ENCODE measurements at places on chromosomes 16 and 17.

DNA sequence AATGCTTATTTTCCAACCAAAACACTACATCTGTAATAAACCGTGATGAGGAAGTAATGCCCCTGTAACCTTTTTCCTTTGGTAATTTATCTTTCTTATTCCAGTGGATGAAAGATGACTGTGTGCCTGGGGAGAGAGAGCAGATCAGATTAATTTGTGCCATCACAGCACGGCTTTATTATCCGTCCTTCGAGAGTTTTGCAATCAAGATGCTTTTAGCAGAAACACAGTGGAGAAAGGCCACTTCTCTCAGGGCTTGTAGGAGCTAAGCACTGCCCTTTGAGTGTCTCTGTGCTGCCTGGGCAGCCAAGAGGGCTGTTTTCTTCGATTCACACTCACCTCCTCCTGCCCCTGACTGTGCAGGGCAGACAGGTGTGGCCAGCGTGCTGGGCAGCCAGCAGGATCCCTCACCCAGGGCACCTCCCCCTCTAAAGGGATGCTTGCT is 190.2 kb downstream of the PRKCA start:
- no peak for DNase-seq

DNA sequence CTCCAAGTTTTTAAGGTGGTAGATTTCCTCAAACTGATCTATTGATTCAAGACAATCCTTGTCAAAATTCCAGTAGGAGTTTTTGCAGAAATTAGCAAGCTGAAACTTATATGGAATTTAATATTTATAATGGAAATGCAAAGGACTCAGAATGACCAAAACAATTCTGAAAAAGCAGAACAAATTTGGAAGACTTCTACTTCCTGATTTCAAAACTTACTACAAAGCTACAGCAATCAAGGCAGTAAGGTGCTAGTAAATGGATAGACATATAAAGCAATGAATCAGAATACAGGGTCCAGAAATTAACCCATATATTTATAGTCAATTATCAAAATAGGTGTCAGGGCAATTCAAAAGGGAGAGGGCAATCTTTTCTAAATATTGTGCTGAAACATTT is 11.8 kb upstream of the IL21R start:
- DNase-seq = no peak

DNA sequence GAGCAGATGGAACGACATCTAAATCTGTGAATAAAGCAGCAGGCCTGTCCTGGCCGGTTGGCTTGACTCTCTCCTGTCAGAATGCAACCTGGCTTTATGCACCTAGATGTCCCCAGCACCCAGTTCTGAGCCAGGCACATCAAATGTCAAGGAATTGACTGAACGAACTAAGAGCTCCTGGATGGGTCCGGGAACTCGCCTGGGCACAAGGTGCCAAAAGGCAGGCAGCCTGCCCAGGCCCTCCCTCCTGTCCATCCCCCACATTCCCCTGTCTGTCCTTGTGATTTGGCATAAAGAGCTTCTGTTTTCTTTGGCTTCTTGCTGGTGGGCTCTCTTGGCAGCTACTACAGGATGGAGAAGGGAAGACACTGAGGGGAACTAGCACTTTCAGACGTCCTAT is 4.1 kb upstream of the RSAD1 start:
- no peak for DNase-seq

DNA sequence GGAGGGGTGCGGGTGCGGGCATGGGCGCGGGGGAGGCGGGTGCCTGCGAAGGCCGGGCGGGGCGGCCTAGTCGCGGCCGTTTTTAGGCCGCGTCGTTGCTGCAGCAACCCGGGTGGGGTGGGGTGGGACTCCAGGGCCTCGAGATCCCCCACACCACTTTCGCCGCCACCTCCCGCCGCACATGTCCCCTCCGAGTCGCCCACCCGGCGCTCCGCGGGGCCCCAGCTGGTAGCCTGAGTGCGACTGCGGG is 11.3 kb downstream of the TBX2 start:
- DNase-seq = no peak

GRCh38 chr16:77724174-77724573 is 1.9 kb downstream of the NUDT7 start:
- DNase-seq = no peak

DNA sequence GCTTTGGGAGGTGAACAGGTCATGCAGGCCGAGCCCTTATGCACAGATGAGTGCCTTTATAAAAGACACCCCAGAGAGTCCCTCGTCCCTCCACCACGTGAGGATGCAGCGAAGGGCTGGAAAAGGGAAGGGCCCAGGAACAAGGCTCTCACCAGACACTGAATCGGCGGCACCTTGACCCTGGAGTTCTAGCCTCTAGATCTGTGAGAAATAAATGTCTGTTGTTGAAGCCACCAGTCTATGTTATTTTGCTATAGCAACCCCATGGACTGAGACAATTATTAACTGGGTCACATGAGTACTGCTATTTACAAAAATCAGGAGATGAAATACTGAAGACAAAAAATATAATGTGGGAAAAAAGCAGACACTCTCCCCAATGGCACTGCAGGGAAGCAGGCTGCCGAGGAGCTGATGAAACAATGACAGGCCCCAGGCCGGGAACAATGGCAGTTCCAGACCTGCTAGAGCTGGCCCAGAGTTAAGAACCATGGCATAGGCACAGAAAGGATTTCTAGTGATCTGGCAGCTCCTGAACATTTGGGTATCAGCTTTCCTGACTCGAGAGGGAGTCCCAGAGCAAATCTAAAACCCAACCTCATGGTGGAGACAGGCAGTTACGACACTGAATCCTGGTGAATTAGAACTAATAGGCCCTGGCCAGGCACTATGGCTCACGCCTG is 17.8 kb upstream of the GGA2 start:
- DNase-seq = no peak

DNA sequence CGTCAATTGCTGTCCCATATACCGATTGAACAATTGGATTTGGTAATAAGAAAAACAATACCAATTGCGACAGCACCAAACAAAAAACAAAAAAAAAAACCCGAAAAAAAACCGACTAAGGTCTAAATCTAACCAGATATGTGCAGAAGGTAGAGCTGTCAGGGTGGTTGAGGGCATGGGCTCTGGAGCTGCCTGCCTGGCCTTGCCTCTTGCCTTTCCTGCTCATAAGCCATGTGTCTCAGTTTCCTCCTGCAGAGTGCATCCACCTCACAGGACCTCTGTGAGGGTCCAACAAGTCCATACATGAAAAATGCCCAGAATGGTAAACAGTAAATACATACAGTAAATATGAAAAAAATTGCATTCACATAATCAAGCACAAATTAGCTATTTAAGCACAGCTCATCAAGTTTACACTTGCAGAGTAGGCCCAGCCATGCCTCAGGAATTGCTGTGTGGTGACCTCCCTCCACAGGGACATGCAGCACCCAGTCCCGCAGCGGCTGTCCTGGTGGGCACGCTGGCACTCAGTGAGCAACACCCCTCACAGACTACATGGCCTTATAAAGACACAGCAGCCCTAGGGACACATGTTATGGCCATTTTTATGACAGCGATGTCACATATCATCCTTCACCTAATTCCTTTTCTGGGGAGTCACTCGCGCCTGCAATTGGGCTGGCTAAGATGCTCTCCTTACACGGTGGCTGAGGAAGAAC is 17.9 kb downstream of the TBC1D28 start:
- no peak for DNase-seq

DNA sequence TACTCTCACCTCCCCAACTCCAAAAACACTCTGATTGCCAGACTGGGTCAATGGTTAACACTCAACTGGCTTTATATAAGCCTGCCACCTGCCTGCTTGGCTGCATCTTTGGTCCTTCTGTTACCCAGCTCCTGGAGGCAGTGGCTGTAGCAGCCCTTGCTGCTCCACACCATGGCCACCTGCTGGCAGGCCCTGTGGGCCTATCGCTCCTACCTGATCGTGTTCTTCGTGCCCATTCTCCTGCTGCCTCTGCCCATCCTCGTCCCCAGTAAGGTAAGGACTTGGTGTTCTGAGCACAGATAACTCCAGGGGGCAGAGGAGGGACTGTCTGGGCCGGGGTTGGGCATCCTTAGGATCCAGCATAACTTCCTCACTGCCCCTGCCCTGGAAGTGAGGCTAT is at the start of gene SLC13A2:
SLC13A2 (plus strand) TSS at position 103 of the 400 bp plus-strand sequence; CDS start at position 172, 69 bp downstream.
- DNase-seq = no peak

DNA sequence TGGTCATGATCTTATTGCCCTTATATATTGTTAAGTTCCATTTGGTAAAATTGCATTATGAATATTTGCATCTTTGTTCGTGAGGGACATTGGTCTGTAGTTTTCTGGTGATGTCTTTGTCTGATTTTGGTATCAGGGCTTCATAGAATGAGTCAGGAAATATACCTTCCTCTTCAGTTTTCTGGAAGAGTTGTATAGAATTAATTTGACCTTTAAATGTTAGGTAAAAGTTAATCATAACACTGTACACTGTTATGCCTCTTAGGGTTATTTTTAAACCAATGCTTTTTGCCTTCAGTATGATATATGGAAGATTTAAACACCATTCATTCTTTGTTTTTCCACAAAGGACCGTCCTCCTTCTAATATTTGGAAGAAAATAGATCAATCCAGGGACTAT is 180.0 kb downstream of the CHD9 start:
- no peak for DNase-seq

GRCh38 chr17:41308251-41308917 is 725 bp downstream of the KRTAP16-1 start:
- DNase-seq = peak; percentile 23

GRCh38 chr17:807523-808294 is 25.6 kb downstream of the MRM3 start:
- DNase-seq = no peak

DNA sequence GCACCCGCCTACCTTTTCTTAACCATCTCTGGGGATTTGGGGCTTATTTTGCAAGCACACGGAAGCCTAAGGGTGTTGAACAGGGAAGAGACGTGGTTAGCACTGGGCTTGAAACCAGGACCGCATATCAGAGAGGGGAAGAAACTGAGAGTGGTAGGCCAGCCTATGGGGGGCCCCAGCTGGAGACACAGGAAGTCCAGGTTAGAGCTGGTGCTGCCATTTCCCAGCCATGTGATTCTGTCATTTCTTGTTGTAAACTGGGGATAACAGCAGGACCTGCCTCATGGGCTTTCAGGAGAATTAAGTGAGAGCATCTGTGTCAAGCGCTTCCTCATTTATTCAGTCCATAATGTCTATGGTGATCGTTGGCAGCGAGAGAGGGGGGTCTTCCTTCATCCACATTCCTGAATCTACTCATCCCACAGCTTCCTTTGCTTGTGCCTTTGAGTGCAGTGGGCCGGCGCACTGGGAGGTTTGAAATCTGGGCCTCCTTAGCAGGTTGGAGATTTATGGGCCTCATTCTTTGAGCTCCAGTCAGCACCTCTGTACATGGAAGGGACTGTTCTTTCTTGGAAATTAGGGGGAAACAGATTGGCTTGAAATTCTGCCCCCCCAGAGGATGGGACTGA is 20.1 kb downstream of the NKD1 start:
- DNase-seq = no peak

GRCh38 chr16:19348578-19349315 is 63.2 kb downstream of the CLEC19A start:
- no peak for DNase-seq

GRCh38 chr17:1783271-1783670 is 21.4 kb downstream of the SERPINF1 start:
- no peak for DNase-seq

- DNase-seq = no peak
Measured at GRCh38 chr17:13120864-13121263, 103.0 kb upstream of the ELAC2 start.

DNA sequence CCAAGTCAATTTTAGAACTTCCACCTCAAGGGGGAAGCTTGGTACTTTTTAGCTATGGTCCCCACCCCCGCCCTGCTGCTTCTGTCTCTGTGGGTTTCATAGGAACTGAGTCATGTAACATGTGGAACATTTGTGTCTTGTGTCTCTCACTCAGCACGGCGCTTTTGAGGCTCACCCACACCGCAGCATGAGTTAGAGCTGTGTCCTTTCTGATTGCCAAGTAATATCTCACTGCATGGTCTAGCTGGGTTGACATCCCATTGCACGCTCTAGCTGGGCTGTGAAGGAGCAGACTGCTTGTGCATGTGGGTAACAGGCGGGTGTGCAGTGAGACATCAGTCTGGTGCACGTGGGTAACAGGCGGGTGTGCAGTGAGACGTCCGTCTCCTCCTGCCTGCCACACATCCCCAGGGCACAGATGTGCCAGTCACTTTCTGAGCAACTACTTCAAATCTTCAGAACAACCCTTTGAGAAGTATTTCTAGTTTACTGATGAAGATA is 26.4 kb upstream of the SLC7A5 start:
- peak; percentile 69 for DNase-seq

DNA sequence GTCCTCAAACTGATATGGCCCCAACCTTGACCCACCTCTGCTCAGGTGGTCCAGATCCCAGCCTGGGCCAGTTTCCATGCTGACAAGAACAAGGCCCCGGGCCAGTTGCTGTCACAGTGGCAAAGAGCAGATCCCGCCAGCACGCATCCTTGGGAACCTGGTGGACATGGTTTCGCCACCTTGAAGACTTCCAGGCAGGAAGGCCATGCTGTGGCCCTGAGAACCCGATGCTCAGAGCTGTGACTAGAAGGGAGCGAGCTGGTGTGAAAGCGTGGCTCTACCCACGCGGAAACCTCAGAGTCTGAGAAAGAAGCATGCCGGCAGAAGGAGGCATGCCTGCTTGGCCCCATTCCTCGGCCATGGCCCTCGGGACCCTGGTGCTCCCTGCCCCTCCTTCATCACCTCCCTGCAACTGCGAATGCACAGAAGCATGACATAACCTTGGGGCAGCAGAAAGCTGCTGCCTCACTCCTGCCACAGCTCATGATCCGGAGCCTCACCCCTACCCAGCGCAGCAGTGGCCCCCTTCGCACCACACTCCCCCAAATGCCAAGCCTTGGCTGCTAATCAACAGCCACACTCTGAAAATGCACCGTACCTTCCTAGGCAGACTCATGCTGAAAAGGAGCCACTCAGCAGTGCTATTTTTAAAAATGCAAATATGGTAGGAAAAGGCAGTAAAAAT is 33.2 kb downstream of the UBE2O start:
- DNase-seq = no peak

GRCh38 chr17:8310601-8311123 is 621 bp downstream of the ARHGEF15 start:
- DNase-seq = no peak

- no peak for DNase-seq
Measured at GRCh38 chr16:85003076-85003475, 8.3 kb downstream of the ZDHHC7 start.

- DNase-seq = no peak
Measured at GRCh38 chr17:32805029-32805976, 71.6 kb downstream of the MYO1D start.

All from stimulated activated CD4-positive, alpha-beta T cell treated with anti-CD3 and anti-CD28 coated beads, Interleukin-1b, Interleukin-23, amount 100 ng/mL, for 4 hours (primary cell).